Keratinocyte (primary cell): ENCODE measurements at places on chromosomes 3 and 15. TPM values are rescaled to one million over a fixed set of nuclear protein-coding genes. Genes with fewer than 3 reads are reported as not detected.

DNA sequence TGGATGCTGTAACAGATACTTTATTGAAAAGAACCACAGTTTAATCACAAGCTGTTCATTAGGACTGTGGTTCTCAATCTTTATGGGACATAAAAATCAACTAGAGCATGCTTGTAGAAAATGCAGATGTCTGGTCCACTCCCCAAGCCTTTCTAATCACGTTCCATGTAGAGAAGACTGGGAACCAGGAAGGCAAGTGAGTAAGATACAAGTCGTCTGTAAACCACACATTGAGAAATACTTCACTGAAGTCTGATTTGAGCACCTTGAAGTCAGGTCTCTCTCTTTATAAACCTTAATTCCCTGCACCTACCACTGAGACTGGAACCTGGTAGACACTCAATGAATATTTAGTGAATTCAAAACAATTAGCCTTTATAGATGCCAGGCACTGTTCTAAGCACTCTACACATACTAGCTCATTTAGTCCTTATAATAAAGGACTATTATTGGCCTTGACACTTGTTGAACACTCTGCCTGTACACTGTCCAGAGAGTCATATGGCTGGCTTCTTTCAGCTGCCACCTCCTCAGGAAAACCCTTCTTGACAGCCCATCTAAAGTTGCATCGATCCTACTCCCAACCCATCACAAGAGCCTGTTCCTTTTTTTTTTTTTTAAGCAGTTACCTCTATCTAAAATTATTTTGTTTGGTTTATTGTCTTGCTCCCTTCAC is 59.0 kb upstream of the CMSS1 start:
- no peak for DNase-seq

SCN11A gene
- 0.01 to 0.04 TPM in 2 of 3 replicates, not detected in the other for polyA plus RNA-seq

GRCh38 chr3:81760215-81760614 is 1.2 kb downstream of the GBE1 start:
- no peak for DNase-seq

DNA sequence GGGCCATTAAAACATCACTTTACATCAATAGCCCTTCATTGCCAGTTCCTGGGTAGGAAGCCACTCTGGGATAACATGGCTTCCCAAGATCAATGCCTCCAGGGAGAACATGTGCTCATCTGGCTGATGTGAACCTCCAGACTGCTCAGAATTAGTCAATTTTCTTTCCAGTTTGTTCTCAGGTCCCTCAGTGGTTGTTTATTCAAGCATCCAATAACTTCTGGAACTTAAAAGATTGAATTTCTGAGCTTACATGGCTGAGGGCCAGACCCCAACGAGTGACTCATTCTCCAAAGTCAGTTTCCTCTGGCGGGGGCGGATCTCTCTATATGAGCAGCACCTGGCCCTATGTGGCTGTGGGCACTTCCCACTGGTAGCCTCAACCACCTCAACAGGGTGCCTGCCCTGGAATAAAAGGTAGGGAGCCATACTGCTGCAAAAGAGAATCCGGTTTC is 34.0 kb downstream of the LYZL4 start:
- DNase-seq = peak; percentile 63

ARPC4 gene
- polyA plus RNA-seq = 161 to 325 TPM (median 173 TPM) in 3 replicates
